ENCODE measurements at places on chromosomes 16 and 17.

- DNase-seq: peak; percentile 92
Measured at GRCh38 chr17:81365148-81365600, 30.1 kb upstream of the BAHCC1 start.

GRCh38 chr16:14106457-14106856, 35.3 kb downstream of the MRTFB start:
- DNase-seq: no peak

DNA sequence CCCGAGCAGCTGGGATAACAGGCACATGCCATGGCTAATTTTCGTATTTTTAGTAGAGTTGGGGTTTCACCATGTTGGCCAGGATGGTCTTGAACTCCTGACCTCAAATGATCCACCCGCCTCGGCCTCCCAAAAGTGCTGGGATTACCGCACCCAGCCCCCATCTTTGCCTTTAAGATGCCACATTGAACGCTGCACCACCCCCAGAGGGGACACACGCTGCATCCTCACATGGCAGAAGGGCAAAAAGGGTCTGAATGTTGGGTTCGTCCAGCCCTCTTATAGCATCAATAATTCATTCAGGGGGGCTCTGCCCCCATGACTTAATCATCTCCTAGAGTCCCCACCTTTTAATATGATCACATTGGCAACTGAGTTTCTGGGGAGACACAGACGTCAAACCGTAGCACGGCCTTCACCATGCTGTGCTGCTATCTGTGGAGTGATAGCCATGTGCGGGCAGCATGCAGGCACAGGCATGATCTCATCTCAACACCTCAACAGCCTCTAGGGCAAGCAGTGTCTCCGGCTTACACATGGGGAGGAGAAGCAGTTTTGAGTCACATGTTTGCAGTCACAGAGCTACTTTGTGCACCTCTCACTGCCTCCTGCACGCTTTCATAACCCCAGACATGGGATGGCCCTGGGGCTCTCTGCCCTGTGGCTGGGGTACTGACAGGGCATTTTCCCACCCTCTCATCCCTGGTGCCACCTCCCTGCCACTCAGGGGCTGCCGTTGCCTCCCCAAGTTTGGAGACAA, 30.0 kb downstream of the IL21R start:
- DNase-seq: peak; percentile 68

- DNase-seq: no peak
Measured at GRCh38 chr17:44915862-44916780, 821 bp upstream of the GFAP start.

DNA sequence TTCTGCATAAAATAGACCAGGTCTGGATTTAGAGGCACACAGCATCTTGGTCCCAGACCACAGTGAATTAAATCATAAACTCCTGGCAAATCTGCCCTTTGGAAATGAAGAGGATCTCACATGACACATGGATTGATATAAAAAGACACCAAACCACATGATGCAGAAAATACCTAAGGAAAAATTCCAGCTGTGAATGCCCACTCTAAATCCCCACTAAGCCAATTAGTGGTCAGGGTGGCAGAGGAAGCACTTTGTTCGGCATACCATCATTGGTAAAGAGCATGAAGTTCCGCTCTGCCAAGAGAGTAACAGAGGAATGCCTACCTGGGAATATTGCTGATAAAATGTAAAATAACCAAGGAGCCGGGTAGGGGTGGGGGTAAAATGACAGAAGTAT, 32.4 kb upstream of the NOL11 start:
- peak; percentile 7 for DNase-seq

DNA sequence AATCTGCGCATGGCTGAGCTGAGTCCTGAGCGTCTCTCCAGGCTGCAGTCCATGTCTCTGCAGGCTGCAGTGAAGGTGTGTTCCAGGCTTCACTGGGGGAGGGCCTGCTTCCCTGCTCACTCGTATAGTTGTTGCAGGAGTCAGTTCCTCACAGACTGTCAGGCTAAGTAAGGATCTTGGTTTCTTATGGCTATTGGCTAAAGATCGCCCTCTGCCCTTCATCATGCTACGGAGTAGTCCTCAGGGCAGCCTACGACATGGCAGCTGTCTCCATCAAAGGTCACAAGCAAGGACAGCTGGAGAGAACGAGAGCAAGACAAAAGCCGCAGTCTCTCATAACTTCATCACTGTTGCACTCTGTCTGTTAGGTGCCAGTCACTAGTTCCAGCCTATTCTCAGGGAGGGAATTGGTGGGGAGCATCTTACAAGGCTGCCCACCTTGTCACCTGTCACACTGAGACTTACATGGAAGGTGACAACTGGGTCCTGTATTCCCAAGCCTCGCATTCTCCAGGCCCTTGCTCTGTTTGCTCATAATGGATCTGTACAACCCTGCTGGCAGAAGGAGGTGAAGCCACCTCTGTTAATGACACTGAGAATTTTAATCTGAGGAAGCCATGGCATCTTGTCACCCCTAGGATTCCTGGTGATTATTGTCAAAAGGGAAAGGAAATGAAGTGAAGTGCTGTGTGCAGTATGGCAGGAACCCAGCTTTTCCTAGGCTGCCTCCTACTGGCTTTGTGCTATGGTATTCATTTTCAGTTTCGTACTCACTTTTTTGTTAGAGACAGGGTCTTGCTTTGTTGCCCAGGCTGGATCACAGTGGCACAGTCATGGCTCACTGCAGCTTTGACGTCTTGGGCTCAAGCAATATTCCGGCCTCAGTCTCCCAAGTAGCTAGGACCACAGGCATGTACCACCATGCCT, 43.4 kb downstream of the MFSD11 start:
- no peak for DNase-seq

GRCh38 chr16:85090873-85091521, 21.3 kb downstream of the CIBAR2 start:
- no peak for DNase-seq

GRCh38 chr16:8946544-8946943, 17.2 kb downstream of the USP7 start:
- no peak for DNase-seq

GRCh38 chr16:29146266-29146665, 161.4 kb downstream of the LAT start:
- DNase-seq: no peak

DNA sequence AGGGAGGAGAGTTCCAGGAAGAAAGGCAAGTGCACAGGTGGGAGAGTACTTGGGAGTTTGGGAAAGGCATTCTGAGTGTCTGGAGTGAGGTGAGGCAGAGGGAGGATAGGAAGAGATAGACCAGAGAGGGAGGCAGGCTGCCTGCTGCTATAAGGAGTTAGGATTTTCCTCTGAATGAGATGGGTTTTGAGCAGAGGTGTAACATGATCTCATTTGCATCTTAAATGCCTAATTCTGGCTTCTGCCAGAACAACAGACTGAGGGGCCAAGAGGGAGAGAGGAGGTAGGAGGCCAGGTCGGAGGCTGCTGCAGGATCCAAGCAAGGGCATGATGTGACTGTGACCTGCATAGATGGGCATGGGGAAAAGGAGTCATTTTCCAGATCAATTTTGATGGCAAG, 31.5 kb upstream of the IRX6 start:
- DNase-seq: no peak

DNA sequence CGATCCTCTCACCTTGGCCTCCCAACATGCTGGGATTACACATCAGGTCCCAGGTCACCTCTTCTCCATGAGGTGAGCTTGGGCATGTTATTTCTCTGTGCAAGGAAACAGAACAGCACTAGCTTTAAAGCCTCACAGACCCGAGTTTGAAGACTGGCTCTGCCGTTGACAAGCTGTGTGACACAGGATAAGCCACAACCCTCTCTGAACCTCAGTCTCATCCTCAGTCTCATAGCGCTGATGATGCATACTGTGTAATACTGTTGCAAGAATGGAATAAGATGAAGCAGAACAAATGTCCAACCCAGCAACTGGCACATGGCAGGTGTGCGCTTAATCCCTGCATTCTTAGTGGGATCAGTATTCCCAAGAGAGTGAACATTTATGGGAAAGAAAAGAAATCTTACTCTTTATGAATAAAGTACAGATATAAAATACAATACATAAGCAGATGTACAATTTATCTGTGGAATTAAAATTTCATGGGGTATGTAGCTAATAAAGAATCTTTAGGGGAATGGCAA, 43.5 kb downstream of the ABAT start:
- DNase-seq: no peak

GRCh38 chr16:7644176-7644575, 311.5 kb downstream of the RBFOX1 start:
- DNase-seq: no peak

DNA sequence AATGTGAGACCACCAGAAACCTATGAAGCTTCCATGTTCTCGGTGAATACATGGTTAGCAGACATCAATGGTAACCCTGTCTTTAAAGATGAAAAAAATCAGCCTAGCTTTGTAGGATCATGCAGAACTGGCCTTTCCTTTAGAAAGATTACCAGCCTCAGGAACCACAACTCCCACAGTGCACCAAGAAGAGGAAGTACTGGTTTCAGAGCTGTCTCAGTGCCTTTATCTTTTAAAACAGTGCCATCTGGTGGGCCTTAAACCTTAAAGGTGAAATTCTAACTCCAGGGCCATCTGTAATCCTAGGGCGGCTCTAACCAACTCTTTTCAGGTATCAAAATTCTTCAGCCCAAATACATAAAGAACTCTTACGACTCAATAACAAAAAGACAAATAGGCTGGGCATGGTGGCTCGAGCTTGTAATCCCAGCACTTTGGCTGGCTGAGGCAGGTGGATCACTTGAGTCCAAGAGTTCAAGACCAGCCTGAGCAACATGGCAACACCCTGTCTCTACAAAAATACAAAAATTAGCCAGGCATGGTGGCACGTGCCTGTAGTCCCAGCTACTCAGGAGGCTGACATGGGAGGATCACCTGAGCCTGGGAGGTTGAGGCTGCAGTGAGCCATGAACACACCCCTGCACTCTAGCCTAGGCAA, 5.4 kb downstream of the ATPAF2 start:
- DNase-seq: peak; percentile 68

DNA sequence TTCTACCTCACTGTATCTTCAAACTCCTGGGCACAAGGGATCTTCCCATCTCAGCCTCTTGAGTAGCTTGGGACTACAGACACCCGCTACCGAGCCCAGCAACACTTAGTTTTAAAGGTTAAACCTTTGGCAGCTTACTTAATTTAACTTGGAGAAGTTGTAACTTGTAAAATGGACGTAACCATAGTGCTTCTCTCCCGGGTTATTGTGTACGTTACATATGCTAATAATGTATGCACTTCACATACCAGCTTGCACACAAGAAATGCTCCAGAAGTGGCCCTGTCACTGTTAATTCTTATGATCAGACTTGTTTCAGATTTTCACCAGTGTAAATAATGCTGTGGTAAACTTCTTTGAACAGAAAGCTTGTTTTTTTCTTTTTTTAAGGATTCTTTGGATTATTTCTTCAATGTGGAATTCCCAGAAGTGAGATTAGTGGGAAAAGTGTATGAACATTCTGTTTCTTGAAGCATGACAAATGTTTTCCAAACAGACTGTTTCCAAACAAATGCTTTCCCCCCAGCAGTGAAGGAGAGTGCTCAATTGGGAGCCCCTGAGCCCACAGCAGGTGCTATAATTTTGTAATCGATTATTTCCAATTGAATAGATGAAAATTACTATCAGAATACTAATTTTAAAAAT, 61.5 kb downstream of the EPN2 start:
- no peak for DNase-seq

DNA sequence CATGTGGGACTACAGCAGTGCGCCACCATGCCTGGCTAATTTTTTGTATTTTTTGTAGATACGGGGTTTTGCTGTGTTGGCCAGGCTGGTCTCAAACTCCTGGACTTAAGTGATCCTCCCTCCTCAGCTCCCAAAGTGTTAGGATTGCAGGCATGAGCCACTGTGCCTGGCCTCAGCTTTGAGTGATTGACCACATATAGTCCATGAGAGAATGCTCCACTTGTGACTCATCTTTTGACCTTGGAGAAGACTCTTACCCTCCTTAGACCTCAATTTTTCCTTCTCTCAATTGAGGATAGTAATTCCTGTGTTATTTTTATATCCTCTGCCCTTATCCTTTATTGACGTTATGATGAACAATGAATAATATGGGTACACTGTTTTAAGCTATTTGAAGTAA, 30.9 kb upstream of the DUSP14 start:
- DNase-seq: no peak

GRCh38 chr16:78444-79150, 572 bp downstream of the MPG start:
- DNase-seq: no peak

- no peak for DNase-seq
Measured at GRCh38 chr17:69056179-69056823, 4.4 kb downstream of the ABCA9 start.

DNA sequence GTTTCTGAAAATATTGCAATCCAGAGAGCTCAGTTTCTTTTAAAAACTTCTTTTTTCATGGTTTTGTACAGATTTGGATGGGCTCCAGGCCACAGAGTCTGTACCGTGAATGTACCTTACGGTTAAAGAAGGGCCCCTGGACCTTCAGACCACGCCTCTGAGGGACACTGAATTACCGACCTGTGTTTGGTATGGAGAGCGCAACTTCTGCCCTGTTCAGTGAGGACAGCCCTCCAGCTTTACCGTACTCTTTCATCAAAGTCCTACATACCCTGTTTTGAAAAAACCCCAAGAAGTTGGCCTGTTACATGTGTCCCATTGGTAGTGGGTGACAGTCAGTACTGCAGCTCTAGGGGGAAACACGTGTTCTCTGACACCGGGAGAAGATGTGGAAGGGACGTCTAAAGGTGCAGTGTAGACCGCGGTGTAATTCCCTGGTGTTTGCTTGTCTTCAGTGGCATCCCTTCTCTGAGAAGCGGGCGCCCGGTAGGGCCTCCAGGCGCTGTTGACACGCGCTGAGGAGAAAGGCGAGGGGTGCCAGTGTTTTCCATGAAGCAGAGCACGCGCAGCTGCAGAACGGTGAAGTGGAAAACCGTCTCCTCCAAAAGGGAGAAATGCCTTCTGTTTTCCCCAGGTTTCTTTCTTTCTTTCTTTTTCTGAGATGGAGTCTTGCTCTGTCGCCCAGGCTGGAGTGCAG, 6.2 kb downstream of the PGS1 start:
- DNase-seq: no peak

DNA sequence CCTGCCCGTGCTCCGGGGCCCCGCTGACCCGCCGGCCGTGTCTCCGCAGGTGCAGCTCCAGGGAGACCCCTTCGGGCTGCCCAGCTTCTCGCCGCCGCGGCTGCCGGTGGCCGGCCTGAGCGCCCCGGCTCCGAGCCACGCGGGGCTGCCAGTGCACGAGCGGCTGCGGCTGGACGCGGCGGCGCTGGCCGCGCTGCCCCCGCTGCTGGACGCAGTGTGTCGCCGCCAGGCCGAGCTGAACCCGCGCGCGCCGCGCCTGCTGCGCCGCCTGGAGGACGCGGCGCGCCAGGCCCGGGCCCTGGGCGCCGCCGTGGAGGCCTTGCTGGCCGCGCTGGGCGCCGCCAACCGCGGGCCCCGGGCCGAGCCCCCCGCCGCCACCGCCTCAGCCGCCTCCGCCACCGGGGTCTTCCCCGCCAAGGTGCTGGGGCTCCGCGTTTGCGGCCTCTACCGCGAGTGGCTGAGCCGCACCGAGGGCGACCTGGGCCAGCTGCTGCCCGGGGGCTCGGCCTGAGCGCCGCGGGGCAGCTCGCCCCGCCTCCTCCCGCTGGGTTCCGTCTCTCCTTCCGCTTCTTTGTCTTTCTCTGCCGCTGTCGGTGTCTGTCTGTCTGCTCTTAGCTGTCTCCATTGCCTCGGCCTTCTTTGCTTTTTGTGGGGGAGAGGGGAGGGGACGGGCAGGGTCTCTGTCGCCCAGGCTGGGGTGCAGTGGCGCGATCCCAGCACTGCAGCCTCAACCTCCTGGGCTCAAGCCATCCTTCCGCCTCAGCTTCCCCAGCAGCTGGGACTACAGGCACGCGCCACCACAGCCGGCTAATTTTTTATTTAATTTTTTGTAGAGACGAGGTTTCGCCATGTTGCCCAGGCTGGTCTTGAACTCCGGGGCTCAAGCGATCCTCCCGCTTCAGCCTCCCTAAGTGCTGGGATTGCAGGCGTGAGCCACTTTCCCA, 5.9 kb downstream of the CTF1 start:
- DNase-seq: no peak

All from lower leg skin (tissue), 4 donors.